ENCODE measurements at places on chromosomes 6 and 20. TPM values are rescaled to one million over a fixed set of nuclear protein-coding genes. Genes with fewer than 3 reads are reported as not detected.

- DNase-seq = no peak
These were observed 189.5 kb upstream of the TENT5A start for GRCh38 chr6:81942067-81942370.

- DNase-seq = no peak
These were observed 18.3 kb upstream of the TRAM2 start for GRCh38 chr6:52595000-52595795.

- DNase-seq = no peak
These were observed 210.0 kb upstream of the SOX4 start for GRCh38 chr6:21383450-21384085.

- no peak for DNase-seq
These were observed 21.9 kb downstream of the DEF6 start for GRCh38 chr6:35319346-35320030.

DNA sequence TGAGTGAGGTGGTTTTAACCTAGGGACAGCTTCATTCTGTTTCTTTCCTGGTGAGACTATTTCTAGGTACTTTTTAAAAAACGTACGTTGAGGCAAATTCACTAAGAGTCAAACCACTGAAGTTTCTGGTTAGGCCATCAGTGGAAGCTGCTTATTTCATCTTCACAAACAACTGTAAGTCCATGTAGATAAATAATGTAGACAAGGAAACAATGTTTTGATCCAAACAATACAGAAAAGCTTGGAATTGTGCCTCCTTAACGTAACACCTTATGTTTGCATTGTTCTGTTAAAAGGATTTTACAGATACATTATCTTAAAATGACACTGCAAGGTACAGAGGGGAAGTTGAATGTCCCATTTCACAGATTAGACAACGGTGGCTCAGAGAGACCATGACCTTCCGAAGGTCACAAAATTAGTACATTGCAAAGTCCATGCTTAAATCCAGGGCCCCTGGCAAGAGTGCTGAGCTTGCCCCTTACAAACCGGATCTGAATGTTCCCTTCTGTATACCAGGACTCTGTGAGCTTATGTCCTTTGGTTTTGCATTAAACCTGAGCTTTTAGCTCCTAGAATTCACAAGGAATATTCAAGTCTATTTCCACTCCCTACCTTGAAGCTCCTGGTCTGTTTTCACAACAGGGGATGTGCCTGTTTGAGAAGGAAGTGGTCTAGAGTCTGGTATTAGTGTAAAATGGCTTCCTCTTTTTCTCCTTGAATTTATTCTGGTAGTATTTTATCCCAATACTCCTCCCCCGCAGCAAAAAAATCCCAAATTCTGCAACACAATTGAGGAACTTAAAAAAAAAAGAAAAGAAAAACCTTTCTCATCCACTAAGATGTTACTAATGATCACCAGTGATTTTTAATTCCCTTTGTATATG is 28.9 kb upstream of the ZNF217 start:
- DNase-seq = no peak

DNA sequence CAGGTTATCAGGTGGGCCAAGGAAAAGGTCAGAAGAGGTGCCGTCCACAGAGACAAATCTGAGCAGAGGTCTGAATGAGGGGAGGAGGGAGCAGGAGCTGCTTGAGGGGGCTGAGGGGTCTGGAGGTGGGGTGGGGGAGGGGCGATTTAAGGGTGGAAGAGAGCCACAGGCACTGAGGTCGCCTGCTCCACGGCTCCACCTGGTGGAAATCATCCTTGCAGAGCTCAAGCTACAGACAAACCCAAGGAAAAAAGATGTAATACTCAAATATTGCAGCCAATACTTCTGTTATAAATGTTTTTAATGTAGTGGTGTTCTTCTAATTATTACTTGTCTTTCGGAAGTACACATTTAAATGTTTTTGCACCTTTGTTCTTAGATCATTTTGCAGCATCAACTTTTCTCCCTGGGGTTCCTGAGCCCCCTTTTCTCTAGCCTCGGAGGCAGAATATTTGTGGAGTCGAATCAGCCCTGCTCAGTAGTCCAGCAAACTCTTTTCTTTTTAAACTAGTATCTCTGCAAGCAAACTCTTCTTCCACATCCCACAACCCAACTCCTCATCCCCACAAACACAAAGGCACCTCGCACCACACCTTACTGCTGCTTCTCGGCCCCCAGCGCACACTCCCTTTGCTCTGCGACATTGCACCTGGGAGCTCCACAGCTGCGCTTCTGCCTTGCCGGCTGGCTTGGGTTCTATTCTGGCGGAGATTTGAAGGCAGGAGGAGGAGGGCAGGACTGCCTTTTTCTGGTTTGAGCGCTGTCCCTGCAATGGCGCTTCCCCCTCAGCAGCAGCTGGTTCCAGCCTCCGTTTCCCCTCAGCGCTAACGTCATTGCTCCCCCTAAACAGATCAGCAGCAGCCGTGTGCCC is 51.0 kb upstream of the TFAP2A start:
- DNase-seq = peak; percentile 55

DNA sequence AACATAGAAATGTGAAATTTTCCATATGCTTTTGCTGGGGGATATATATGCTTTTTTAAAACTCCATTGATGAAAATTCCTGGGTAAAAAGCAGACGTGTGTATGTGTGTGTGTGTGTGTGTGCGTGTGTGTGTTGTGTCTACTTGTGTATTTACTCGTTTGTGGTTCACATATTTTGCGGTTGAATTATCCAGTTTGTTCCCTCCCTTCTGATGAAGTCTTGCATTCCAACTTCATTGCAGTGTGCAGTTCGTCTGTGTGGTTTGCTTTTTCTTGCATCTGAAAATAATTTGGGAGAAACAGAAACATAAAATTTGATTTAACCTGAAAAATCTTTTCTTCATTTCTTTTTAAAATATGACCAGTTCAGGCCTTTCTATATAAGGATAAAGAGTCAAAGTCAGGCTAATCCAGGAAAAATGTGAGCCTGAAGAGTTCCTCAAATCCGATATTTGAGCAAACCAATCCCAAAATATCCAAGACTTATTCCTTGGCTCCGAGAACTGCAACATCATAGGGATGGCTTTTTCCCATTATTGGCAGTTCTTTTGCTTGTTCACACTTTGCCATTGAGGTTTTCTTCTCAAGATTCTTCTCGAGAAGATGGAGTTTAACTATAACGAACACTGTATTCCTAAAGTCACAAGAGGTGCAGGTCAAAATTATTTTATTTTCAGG is 202.2 kb upstream of the CCN2 start:
- DNase-seq = no peak

- DNase-seq = no peak
These were observed 380.6 kb upstream of the JAG1 start for GRCh38 chr20:11054266-11054993.

- no peak for DNase-seq
These were observed 35.4 kb upstream of the RCAN2 start for GRCh38 chr6:46526607-46527006.

- no peak for DNase-seq
These were observed 17.1 kb upstream of the ARMC2 start for GRCh38 chr6:108831104-108831503.

DNA sequence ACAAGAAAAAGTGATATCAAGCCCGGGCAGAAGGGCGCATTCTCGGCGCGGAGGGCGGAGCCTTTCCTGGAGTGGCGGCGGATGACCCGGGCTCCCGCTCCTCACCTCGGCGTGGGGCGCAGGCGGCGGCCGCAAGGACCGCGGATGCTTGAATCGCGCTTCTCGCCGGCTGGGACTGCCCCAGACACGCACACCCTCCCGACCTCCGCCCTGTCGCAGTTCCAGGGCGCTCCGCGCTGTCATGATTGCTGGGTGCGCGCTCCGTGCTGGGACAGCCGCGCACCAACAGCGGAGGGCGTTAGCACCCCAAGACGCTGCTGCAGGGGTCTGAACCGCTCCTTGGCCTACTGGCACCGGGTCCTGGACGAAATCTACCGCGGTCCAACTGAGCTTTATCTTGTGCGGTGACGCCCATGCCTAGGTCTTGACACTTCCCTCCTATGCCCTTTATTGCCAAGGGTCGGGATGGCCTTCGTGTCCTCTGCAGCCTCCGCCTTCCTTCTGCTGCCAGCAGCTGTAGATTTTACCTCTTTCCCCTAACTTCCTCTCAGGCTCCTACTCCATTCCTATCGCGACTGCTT is 43.3 kb downstream of the IRAK1BP1 start:
- DNase-seq = peak; percentile 8

DNA sequence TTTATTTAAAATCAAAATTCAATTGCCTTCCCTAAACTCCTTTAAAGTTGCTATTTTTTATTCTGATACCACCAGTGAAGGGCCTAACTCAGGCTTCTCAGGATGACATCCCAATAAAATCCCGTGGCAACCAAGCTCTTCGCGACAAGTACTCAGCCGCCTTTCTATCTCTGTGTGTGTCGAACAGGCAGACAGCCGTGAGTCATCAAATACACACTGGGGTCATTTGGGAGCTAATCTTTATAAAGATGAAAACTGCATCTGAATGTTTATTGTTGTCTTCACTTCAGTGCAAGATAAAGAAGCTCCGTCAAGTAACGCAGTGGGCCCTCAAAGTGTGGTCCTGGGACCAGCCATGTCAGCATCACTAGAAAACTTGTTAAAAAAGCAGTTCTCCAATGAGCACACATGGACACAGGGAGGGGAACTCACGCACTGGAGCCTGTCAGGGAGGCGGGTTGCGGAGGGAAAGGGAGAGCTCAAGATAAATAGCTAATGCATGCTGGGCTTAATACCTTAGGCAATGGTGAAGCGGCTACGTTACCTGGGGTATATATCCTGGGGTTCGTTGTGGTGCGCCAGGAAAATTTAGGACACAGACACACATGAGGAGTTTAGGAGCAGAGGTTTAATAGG is 119.3 kb downstream of the RNF144B start:
- DNase-seq = no peak

DNA sequence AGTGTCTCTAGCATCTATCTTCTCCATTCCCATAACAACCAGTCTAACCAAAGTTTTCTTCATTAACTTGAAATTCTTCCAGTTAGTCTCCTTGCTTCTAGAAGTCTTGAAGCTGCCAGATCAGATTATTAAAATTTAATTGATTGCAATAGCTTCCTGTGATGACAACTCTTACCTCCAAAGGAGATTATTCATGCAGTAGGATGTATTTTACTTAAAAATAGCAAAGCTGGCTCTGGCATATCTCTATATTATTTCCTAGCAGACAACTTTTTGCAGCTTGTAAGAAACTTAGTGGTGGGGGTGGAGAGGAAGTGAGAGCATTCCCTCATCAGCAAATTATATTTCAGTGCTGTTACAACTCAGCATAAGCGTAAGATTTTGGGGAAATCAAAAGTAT is 290.4 kb downstream of the GRIK2 start:
- DNase-seq = no peak

- DNase-seq = no peak
These were observed 801 bp upstream of the PPARD start for GRCh38 chr6:35341557-35341956.

GRCh38 chr6:147711476-147711875 is 203.0 kb downstream of the SAMD5 start:
- DNase-seq = no peak

DNA sequence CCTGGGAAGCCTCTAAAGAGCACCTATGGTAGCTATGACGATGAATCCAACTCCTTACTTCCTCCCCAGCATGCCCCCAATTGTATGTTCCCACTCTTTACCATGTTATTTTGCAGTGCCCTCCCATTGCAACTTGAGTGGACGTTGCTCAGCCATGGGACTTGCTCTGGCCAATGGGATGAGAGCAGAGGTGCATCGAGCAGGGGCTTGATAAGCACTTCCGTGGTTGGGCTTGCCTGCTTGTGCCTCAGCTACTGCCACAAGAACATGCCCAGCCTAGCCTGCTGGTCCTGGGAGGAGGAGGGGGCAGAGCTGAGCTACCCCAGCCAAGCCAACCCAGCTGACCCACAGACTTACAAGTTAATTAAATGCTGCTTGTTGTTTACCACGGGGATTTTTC is 71.1 kb upstream of the CTNNBL1 start:
- no peak for DNase-seq

DNA sequence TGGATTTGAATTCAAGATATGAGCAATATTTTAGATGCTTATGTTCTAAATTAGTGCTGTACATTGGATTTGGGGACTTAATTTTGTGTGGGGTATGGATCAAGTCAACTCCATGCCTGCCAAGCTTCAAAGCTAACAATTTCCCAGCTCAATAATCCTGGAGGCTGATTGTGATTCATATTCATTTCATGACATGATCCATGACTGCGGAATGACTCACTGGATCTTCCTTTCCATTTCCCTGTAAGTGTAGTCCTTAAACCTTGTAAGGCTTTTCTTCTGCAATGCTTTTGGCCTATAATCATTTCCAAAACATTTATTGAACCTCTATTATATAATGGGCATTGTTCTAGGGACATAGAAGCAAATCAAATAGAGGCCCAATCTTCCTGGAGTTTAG is 44.7 kb upstream of the CCN2 start:
- DNase-seq = no peak

DNA sequence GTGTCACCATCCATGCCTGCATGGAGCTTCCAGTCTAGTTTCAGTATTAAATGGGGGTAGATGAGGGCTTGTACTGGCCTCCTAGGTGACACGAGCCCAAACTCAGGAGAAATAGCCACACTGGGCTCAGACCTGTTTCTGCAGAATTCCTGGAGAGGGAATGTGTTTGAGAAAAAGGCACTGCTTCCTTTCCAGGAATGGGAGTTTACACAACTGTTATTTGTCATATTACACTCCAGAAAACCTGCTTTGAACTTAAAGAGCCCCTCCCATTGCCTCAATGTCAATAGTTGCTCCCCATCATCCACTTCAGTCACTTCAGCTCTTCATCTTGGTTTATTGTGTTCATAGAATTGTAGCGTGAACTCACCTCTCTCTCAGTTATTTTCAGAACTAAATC is 151.5 kb downstream of the CFAP61 start:
- no peak for DNase-seq

GRCh38 chr6:149869275-149869892 is 5.2 kb upstream of the LRP11 start:
- DNase-seq = no peak

- DNase-seq = no peak
These were observed 5.5 kb downstream of the SIRT5 start for GRCh38 chr6:13579911-13580310.

GRCh38 chr6:93105017-93105416 is 314.3 kb downstream of the EPHA7 start:
- DNase-seq = no peak

Gene KAT14
- total RNA-seq = 31.9 TPM

Gene RAB44
- total RNA-seq = not detected

Gene CYP39A1
- total RNA-seq = 2.1 TPM

Gene MROH8
- 7.6 TPM for total RNA-seq

Gene GSTA3
- total RNA-seq = not detected

Gene BHLHE23
- total RNA-seq = not detected

Gene TREM2
- not detected for total RNA-seq

Gene RAET1E
- not detected for total RNA-seq

Measured in neural crest cell (in vitro differentiated cells).